ENCODE measurements at places on chromosomes 6 and 20.
A peak's percentile ranks its signal among the peaks of the same experiment; 100 is the strongest.

GRCh38 chr6:98967616-98968015, 19.9 kb upstream of the FBXL4 start:
- no peak for DNase-seq

- no peak for DNase-seq
Measured at GRCh38 chr6:30922447-30922852, 8.4 kb downstream of the VARS2 start.

DNA sequence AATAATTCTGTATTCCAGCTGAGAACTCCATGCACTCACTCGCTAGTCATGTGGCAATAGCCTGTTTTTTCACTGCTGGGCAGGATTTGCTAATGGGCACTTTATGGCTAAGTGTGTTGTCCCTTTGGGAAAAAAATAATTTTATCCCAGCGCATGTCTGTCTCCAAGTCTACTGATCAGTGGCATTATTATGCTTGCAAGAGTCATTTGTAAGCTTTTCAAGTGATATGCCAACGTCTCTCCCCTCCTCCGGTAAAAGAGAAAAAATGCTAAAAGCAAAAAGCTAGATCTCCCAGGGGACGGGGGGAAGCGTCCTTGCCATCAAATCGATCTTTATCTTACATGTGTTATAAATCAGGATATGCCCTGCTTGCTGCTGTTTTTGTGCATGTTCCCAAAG, 407.7 kb downstream of the CDH26 start:
- DNase-seq: no peak

DNA sequence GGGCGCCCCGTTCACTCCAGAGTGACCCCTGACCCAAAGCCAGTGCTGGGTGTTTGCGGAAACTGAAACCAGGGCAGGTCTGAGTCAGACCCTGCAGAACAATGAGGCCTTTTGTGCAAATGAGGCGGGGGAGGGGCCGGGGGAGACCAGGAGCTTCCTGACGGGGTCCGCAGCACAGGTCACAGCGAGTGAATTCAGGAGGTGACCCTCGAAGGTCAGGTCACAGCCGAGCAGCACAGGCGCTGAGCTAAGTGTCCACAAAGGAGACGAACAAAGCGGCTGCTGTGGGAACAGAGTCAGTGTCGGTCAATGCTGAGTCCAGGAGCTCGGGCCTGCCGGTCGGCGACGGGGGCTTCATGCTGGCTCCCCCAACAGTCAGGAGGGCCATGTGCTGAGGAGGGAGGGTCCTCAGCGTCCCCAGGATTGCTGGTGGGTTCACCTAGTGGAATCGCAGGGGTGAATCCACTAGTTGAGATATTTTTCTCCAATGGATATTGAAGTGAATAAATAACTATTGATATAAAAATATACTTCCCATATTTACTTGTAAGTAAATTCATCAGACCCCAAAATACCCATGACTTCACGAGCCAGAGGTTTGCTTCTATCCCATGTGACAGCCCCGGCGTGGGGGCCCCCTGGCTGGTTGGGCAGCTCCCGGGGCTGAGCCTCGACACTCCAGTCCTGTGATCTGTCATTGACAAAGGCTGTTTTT, 188.4 kb upstream of the SULF2 start:
- no peak for DNase-seq

DNA sequence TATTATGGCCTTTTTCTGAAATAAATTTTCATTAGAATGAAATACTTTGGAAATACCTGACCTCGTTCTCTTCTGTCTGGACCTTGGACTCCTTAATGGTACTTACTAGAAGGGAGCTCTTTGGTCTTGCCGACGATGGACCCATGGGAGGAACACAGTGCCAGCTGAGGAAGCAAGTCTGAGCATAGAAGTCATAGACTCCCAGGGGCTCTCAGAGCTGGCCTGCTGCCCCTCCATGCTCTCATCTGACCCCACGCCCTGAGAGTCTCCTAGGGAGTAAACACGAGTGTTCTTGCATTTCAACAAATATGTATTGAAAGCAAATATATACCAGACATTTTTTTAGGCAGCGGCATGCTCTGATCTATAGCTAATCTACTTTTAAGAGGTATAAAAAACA, 87.8 kb downstream of the PLEKHG1 start:
- DNase-seq: peak; percentile 9

DNA sequence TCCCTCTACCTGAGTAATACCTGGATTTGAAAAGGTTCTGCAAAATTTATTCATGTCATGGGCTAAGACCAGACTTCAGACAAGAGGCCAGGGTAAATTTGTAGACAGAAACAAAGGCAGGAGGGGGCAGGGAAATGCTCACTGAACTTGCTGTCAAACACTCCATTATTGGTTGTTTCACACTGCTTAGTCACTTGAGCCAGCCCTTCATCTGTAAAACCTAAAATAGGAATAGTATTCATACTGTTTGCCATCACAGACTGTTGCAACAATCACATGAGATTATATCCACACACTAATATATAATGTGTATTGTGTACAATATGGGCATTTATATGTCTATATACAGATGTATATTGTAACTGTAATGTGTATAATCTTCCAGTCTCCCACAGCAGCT, 6.5 kb upstream of the TINAG start:
- no peak for DNase-seq

- DNase-seq: peak; percentile 82
Measured at GRCh38 chr6:101806241-101806640, 412.7 kb downstream of the GRIK2 start.

GRCh38 chr6:142943711-142944123, 1.3 kb downstream of the HIVEP2 start:
- DNase-seq: peak; percentile 75

DNA sequence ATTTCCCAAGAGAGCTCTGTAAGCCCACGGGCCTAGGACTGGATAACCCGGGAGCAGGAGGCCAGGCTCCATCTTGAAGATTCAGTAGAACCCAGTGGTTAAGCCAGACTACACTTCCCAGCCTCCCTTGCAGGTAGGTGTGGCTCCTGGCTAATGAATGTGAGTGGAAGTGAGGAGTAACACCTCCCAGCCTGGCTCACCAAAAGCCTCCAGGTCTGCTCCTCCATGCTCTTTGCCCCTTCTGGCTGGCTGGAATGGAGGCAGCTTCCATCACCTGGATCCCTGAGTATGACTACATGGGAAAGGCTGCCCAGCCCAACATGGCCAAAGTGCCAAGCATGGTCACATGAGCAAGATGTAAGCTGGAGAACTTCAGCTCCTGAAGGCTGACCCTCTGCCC, 9.7 kb downstream of the LRRN4 start:
- DNase-seq: no peak

- peak; percentile 34 for DNase-seq
Measured at GRCh38 chr20:51926670-51927305, 124.5 kb upstream of the SALL4 start.

DNA sequence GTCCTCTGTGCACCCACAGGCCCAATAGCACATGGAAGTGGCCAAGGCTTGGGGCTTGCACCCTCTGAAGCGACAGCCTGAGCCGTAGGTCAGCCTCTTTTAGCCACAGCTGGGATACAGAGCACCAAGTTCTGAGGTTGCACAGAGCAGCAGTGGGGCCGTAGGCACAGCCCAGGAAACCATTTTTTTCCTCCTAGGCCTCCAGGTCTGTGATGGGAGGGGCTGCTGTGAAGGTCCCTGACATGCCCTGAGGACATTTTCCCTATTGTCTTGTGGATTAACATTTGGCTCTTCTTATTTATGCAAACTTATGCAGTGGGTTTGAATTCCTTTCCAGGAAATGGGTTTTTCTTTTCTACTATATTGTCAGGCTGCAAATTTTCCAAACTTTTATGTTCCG, 878.7 kb upstream of the MAN1A1 start:
- DNase-seq: no peak

GRCh38 chr6:7106752-7107577, 796 bp upstream of the RREB1 start:
- peak; percentile 14 for DNase-seq

DNA sequence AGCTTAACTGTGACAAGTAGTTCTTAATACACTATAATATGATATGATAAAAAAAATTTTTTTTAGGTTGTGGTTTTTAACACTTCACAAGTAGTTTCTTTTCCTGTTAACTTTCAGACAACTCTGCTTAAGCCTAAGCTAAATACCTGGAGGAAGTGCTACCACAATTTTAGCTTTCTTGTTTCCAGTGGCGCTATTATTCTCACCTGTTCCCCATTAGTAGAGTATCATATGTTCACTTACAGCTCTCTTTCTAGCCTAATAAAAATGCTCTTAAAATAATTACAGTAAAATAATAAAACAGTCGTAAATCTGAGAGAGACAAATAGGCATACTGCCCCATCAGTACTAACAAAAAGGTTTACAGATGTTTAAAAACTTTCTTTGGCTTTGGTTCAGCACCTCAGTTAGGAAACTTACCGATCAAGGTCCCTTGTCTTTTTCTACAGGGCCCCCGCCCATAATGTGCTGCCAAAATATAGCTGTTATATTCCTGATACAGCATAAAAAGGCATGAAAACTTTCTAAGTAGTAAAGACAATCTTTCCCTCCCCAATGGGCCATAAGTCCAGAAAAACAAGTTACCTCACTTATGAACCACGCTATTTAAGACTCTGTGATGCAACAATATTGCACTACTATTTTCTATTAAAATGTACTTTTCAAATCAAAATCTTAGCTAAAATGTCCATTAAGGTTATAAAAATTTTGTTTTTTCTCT, 57.9 kb downstream of the SESN1 start:
- DNase-seq: no peak

- DNase-seq: no peak
Measured at GRCh38 chr20:44028868-44029847, 114.5 kb downstream of the TOX2 start.

GRCh38 chr6:116102873-116103272, 2.2 kb downstream of the NT5DC1 start:
- no peak for DNase-seq

DNA sequence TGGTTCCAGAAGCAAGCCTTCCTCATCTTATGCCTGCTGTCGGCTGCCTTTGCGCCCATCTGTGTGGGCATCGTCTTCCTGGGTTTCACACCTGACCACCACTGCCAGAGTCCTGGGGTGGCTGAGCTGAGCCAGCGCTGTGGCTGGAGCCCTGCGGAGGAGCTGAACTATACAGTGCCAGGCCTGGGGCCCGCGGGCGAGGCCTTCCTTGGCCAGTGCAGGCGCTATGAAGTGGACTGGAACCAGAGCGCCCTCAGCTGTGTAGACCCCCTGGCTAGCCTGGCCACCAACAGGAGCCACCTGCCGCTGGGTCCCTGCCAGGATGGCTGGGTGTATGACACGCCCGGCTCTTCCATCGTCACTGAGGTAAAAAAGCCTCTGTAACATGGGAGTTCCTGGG, 366 bp downstream of the SLC22A1 start:
- no peak for DNase-seq

DNA sequence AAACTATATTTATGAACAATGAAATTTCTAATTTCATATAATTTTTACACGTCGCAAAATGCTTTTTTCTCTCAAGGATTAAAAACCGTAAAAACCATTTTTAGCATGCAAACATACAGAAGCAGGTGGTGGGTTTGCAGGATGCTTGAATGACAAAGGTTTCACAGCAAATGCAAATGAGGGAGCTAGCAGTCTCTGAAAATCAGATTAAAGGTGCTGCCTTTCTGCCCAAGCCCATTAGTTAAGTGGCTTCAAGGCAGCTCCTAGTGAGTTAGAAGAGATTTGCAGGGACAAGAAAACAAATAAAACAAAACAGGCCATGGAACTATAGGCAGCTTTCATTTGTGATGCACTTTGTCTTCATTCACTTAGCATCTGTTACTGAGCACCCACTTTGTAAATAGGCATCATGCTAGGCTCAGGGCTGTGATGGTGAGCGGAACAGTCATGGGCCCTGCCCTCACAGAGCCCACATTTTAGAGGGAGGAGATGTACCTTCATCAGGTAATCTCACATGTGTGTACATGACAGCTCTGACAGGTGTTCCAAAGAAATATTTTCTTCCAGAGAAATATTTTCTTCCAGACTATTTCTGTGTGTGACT, 29.5 kb downstream of the NAPB start:
- no peak for DNase-seq

- DNase-seq: peak; percentile 23
Measured at GRCh38 chr20:36950414-36951197, 902 bp downstream of the SAMHD1 start.

- DNase-seq: no peak
Measured at GRCh38 chr20:64155258-64156135, 8.8 kb upstream of the MYT1 start.

- DNase-seq: no peak
Measured at GRCh38 chr6:42396720-42397119, 55.0 kb downstream of the TRERF1 start.

DNA sequence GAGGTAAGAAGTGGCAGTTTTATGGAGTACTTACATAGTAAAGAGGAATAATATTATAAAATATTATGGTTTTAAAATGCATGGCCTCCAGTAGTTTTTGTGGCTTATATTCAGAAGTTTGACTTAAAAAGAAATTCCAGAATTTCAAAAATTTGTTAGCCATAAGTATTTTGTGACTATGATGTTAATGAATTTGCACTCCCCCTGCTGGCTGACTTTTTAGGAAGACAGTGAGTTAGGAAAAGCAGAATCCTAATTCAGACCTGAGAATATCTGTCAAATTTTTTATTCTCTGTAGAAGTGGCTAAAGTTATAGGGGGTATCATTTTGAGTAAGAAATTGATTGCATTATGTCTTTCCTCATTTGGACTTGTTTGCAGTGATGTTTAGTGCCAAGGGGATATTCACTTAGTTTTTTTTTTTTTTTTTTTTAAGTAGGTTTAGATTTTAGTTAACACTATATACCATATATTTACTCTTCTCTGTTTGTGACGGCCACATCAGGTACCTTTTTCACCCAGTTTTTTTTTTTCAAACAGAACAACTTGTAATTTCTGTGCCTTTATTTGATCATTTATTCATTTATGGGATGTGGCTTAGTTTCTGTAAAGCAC, 40.8 kb downstream of the ZFAND3 start:
- peak; percentile 70 for DNase-seq

DNA sequence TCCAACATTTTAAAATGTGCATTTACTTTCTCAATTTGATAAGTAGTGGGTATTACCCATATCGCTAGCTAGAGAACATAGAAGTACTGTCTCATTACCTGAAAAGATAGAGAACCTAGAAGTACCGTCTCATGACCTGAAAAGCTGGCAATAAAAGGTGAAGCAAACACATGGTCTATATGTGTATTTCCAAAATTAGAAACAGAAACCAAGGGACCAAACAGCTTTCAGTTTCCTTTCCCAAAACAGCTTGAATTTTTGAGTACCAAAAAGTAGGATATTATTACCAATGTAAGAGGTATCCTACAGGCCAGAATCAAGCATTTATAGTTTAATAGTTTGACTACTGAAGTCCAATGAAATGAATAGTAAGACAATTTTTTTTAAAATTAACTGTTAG, 77.2 kb downstream of the KIF13A start:
- DNase-seq: no peak

GRCh38 chr6:6633898-6634734, 45.6 kb downstream of the LY86 start:
- no peak for DNase-seq

GRCh38 chr6:40477246-40478126, 109.7 kb downstream of the LRFN2 start:
- DNase-seq: no peak

GRCh38 chr20:63163171-63163570, 52.8 kb downstream of the YTHDF1 start:
- DNase-seq: no peak

All from choroid plexus epithelial cell (primary cell).